ENCODE measurements at places on chromosomes 7 and 10. TPM values are rescaled to one million over a fixed set of nuclear protein-coding genes. Genes with fewer than 3 reads are reported as not detected.

Gene PRLHR
- total RNA-seq: not detected

Gene TAS2R5
- 7.3 TPM for total RNA-seq

Gene SYCE1
- 0.22 TPM for total RNA-seq

Gene AMPH
- total RNA-seq: not detected

Gene BICC1
- not detected for total RNA-seq

Gene ST8SIA6
- 0.60 TPM for total RNA-seq

Gene NRAP
- not detected for total RNA-seq

Gene FOXL3
- total RNA-seq: not detected

Gene NFE2L3
- 49.5 TPM for total RNA-seq

Gene ANKRD1
- total RNA-seq: not detected

Measured in naive thymus-derived CD4-positive, alpha-beta T cell (primary cell).